RPMI8226 (cell line): ENCODE measurements at places on chromosomes 11 and 22.

DNA sequence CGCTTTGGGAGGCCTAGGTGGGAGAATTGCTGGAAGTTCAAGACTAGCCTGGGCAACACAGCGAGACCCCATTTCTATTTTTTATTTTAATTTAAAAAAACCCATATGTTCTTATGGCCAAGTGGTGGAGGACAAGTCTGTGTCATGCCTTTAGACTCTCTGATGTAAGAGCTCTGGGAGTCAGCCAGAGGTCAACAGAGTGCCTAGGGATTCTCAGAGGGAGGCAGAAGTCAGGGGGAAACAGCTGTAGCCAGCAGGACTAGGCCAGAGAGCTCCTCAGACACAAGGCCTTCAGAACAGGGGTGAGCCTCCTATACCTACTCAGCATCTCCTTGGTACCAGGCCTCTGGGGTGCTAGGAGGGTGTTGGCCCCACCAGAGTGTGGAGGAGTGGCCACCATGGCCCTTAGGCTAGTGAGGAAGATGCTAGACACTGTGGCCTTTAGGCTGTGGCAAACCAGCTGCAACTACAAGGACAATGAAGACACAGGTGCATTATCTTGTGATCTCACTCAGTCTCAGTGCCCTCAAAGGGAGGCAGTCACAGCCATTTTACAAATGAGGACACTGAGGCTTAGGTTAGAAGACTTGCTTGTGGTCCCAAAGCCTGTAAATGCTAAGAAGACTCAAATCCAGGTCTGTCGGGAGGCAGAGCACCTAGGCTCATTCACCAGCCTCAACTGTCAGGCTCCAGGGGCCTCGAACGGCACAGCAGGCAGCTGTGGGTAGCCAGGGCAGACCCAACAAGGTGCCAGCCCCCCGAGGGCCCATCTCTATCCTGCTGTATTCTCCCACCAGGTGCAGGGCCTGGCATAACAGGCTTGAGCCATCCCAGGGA, 5.0 kb downstream of the ZP1 start:
- peak; percentile 86 for DNase-seq

- no peak for DNase-seq
Measured at GRCh38 chr11:26842478-26843282, 120.8 kb upstream of the SLC5A12 start.

DNA sequence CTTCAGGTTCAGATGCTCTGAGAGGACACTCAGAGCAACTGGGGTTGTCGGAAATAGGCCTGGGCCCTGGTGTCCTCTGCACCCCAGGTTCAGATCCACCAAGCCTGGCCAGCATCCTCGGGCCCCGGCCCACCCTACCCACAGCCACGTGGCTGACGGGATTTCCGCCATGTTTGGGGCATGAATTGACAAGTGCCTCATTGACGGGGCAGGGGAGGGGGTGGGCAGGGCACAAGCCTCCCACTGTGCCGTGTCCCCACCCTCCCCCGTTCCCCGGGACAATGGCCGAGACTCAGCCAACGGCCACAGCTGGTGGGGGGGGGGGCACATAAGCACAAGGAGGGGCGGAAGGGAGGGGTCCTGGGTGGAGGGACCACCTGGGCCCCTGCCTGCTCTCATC, 8.5 kb downstream of the MYRF start:
- DNase-seq: no peak

- DNase-seq: no peak
Measured at GRCh38 chr11:102139081-102139498, 28.8 kb downstream of the YAP1 start.

- DNase-seq: no peak
Measured at GRCh38 chr11:42257534-42257933, 798.1 kb upstream of the LRRC4C start.

GRCh38 chr11:85827748-85828639, 17.1 kb upstream of the SYTL2 start:
- DNase-seq: no peak

- no peak for DNase-seq
Measured at GRCh38 chr11:132718711-132719671, 813.3 kb downstream of the OPCML start.

DNA sequence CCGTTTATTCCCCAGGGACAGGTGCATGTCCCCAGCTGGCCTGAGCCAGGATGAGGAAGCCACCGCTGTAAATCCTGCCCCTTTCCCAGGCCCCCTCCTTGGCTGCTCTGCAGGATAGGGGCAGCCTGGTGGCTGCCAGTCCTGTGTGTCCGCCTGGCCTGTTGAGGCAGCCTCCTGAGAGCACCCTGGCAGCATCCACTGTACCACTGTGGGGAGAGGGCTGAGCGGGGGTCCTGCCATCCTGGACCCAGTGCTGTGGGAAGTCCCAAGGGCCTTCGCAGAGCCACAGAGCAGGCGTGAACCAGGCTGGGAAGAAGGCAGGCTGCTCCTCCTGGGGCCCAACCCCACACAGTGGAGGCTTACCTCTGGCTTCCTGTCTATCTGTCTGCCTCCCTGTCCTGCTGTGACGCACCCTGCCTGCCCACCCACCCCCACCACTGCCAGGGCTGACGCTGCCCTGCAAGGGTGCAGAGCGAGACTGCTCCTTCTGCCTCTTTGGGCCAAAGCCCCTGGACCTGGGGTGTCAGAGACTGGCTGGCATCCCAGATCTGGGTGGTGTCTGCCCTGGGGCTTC, 8.4 kb downstream of the KCTD17 start:
- no peak for DNase-seq

- no peak for DNase-seq
Measured at GRCh38 chr11:121494355-121495099, 41.8 kb upstream of the SORL1-AS1 start.

- no peak for DNase-seq
Measured at GRCh38 chr11:559020-559620, 1.4 kb downstream of the LMNTD2 start.

DNA sequence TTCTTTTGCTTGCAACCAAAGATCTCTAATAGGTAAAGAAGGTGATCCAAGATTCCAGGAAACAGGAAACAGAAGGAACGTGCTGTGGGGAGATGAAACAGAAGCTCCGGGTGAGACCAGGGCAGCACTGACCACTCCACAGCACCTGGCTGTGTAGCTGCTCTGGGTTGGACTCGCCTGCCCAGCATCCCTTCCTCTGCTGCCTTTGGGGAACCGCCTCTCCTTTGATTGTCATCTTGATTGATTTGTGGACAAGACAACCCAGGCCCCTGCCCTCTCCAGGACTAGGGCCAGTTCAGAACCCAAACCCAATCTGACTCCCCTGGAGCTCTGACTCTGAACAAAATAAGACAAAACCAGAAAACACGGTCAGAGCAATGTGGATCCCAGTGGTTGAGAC, 14.7 kb upstream of the APOBEC3A start:
- no peak for DNase-seq

DNA sequence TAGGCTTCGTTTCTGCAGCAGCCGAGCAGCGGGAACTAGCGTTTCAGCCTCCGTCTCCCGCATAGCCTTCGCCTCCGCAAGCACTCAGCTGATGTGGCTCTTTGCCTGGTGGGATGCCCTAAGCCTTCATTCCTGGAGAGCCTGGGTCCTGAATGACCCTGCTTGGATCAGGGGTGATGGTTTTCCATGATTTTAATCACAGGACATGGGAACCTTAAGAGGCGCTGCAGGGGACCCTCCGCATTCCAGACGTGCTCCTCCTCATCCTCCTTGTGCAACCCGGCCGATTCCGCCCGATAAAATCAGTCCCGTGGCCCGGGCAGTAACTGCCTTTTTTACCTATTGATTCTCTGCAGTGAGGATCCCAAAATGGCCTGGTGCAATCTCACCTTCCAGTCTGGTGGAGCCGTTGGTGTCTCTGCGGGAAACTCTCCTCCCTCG, 8.2 kb downstream of the C11orf21 start:
- DNase-seq: no peak

- no peak for DNase-seq
Measured at GRCh38 chr11:57656885-57657193, 723 bp upstream of the CLP1 start.

- no peak for DNase-seq
Measured at GRCh38 chr11:19398772-19399527, 158.2 kb upstream of the E2F8 start.

DNA sequence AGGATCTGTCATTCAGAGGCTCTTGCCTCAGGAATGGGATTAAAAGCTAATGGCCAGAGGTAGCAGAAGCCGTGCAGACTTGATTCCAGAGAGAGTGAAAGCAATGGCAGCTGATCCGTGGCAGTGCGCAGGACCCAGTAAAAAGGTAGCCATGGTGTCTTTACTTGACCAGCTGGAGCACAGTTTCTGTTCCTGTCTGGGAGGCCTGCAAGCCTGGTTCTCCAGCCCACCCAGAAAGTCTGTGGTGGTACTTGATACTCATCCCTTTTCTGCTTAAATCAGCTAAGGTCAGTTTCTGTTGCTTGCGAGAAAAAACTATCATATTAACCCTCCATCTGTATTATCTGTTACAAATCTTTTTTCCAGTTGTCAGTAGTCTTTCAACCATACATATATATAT, 86.7 kb downstream of the RPS6KA4 start:
- peak; percentile 81 for DNase-seq

DNA sequence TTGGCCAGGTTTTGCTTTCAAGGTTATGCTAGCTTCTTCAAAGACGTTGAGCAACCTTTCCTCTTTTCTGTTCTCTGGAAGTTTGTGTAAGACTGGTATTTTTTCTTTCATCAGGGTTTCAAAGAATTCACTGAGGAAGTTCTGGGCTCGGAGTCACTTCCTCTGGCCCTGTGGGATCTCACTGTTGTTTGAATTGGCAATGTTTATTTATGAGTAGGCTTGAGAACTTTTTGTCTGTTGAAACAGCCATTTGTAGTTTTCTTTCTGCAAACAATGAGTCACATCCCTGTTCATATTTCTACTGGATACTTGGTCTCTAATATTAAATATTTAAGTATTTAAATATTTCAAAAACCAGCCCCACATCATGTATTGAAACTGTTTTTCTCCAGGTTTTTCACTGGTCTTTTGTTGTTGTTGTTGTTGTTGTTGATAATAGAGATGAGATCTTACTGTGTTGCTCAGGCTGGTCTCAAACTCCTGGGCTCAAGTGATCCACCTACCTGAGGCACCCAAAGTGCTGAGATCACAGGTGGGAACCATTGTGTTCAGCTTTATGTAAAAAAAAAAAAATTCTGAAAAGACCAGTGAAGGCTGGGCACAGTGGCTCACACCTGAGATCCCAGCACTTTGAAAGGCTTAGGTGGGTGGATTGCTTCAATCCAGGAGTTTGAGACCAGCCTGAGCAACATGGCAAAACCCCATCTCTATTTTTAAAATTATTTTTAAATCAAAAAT, 26.9 kb downstream of the SUSD2 start:
- no peak for DNase-seq

- no peak for DNase-seq
Measured at GRCh38 chr22:44171561-44171960, 9.2 kb upstream of the PARVG start.

DNA sequence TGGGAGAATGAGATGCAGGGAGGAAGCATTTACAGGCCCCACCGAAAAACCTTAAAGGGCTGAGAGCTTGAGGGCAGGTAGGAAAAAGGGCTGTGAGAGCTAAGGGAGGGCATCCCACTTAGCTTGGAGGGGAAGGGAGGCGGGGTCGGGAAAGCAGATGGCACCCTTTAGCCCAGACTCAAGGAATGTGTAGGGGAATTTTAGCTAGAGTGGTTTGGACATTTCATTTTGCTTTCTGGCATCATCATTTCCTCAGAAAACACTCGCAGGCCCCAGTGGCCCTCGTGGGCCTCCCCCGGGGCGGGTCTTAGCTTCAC, 846 bp upstream of the STIM1 start:
- DNase-seq: no peak

DNA sequence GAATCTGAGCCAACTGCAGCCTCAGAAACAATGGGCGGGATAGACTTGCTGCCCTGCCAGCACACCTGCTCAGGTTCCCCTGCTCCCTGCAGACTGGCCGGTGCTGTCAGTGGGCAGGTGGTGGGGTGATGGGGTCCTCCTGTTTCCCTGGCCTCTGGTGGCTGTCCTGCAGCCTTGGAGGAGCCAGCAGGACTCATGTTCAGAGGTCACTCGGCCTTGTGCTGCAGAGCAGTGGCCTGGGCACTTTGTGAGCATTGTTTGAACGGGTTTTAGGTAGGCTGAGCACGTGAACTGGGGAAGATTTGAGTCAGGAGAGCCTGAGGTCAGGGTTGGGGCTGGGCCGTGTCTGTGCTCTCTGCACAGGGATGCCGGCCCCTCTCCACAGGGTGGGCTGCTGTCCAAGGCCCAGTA, 17.6 kb downstream of the PPIL2 start:
- DNase-seq: no peak

DNA sequence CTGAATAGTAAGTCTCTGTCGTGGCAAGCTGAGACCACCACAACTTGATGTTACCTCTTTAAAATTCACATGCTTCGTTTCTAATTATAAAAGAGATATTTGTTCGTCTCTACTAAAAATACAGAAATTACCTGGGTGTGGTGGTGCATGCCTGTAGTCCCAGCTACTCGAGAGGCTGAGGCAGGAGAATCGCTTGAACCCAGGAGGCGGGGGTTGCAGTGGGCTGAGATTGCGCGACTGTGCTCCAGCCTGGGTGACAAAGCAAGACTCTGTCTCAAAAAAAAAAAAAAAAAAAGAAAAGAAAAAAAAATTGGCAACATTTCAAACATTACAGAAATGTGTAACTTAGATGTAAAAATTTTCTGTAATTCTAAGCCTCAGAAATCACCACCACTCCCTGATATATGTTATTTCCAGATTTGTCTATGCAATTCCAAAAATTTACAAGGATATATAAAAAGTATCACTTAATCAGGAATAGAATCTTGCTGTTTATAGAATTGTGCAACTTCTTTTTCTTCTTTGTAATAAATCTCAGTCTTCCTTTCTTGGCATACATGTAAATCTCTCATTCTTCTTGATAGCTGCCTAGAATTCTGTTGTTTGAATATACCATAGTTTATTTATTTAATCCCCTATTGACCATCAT, 37.3 kb downstream of the C11orf96 start:
- DNase-seq: no peak

DNA sequence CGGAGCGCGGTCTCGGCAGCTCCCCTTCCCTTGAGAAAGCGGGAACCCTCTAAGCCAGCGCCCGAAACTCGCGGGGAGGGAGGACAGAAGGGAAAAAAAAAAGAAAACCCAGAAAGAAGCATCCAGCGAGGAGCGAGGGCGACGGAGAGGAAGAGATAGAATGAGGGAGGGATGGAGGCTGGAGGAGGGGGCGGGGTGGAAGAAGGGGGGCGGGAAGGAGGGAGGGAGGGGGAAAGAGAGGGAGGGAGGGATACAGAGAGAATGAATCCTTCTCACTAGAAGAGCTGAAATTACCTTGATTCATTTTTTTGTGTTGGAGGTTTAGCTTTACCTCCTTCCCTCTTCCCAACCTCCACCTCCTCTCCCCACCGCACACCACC, 19.3 kb upstream of the BDNF start:
- DNase-seq: no peak
